ENCODE measurements at places on chromosomes 6 and 20. TPM values are rescaled to one million over a fixed set of nuclear protein-coding genes. Genes with fewer than 3 reads are reported as not detected.

MEI4 gene
- total RNA-seq = not detected

PTCHD4 gene
- total RNA-seq = not detected

DNA sequence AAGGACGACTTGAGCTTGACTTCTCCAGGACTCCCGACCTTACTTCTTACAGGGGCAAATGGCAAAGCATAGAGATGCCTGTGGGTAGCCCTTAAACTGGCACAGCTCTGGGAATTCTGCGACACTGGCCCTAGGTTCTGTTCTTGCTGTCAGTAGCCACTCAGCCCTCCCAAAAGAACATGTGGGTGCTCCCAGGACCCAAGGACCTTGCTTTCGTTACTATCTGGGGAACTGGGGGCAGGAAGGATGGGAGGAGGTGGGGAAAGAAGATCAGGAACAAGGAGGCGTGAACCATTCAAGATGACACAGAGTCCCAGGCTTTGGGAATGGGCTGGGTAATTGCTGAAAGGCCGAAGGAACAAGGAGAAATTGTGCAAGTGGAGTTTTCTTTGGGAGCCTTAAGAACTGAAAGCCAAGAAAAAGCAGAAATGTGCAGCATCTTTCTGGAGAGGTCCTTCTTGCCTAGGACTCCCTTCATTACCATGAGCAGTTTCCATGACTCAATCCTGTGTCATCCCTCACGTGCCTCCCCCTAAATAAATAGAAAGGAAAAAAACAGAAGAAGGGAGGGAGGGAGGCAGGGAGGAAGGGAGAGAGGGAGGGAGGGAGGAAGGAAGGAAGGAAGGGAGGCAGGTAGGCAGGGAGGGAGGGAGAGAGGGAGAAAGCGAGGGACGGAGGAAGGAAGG is 284.6 kb upstream of the FOXQ1 start:
- H3K36me3 ChIP-seq = no peaks in the 10 kb centered on the region
- DNase-seq = no peak
- H3K4me3 ChIP-seq = no peak overlapping the region
- no peak overlapping the region for H3K27ac ChIP-seq
- peaks cover 6% of the 10 kb centered on the region for H3K27me3 ChIP-seq

- no peak for DNase-seq
- H3K4me3 ChIP-seq = no peak overlapping the region
- H3K27me3 ChIP-seq = peaks cover 44% of the 10 kb centered on the region
- no peak overlapping the region for H3K27ac ChIP-seq
- H3K36me3 ChIP-seq = no peaks in the 10 kb centered on the region
- H3K4me1 ChIP-seq = peaks cover 6% of the 10 kb centered on the region
Observed at GRCh38 chr20:37688093-37688492, 5.7 kb upstream of the CTNNBL1 start.

TULP1 gene
- not detected for total RNA-seq

C6orf163 gene
- total RNA-seq = 3.2 TPM

DNA sequence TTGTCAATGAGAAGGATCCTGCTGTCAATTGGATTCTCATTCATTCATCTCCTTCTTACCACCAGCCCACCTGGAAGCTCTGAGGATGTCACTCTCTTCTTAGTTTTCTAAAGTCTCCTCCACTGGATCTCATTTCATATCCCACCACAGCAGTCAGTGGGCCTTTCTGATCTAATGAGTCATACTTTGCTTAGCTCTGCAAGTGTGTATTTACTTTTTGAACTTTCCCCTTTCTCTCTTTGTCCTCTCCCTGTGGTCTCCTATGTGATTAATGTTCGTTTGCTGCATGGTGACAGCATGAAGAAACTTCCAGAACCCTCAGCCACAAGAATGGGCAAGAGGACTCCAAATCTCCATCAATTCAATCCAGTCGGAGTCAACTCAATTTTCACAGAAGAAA is 63.6 kb upstream of the SYNDIG1 start:
- H3K4me3 ChIP-seq = no peak overlapping the region
- peak overlapping the region; percentile 89 for H3K27ac ChIP-seq
- DNase-seq = no peak

GRCh38 chr6:35214869-35215664 is 1.3 kb downstream of the SCUBE3 start:
- peaks cover 68% of the 10 kb centered on the region for H3K27me3 ChIP-seq
- peaks cover 3% of the 10 kb centered on the region for H3K4me1 ChIP-seq
- H3K36me3 ChIP-seq = no peaks in the 10 kb centered on the region
- H3K4me3 ChIP-seq = no peak overlapping the region
- no peak for DNase-seq
- no peak overlapping the region for H3K27ac ChIP-seq

DNA sequence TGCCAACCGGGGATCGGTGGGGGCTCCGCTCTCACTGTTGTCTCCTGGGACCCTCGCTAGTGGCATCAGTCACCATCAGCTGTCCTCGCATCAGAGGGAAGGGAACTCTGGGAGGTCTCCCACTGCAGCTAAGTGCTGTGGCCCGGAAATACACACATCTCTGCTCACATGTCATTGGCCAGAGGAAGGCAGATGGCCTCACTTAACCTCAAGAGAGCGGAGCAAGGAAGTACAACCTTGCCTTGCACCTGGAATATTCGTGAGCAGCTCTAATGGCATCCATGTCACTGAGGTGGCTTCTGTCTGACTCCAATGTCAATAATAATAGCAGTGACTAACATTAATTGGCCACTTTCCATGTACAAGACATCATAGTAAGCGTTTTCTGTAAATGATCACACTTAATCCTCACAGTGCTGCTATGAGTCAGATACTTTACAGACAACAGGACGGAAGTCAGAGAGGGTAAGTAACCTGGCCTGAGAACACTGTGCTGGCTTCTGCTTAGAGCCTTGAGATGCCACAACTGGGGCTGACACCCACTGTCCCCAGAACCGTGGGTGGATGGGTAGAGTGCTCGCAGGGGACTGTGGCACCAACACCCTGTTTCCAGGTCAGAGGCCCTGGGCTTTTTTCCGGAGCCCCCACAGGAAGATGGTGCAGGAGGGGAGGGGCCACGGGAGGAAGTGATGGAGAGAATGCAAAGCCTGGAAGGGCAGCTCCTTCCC is 6.0 kb downstream of the LHFPL5 start:
- H3K27me3 ChIP-seq = peaks cover 5% of the 10 kb centered on the region
- H3K4me1 ChIP-seq = peaks cover 2% of the 10 kb centered on the region
- H3K27ac ChIP-seq = no peak overlapping the region

GRCh38 chr6:158869826-158870648 is 50.9 kb upstream of the EZR start:
- peak overlapping the region; percentile 90 for H3K4me3 ChIP-seq
- no peaks in the 10 kb centered on the region for H3K27me3 ChIP-seq
- no peak for DNase-seq
- peaks cover 24% of the 10 kb centered on the region for H3K4me1 ChIP-seq

DNA sequence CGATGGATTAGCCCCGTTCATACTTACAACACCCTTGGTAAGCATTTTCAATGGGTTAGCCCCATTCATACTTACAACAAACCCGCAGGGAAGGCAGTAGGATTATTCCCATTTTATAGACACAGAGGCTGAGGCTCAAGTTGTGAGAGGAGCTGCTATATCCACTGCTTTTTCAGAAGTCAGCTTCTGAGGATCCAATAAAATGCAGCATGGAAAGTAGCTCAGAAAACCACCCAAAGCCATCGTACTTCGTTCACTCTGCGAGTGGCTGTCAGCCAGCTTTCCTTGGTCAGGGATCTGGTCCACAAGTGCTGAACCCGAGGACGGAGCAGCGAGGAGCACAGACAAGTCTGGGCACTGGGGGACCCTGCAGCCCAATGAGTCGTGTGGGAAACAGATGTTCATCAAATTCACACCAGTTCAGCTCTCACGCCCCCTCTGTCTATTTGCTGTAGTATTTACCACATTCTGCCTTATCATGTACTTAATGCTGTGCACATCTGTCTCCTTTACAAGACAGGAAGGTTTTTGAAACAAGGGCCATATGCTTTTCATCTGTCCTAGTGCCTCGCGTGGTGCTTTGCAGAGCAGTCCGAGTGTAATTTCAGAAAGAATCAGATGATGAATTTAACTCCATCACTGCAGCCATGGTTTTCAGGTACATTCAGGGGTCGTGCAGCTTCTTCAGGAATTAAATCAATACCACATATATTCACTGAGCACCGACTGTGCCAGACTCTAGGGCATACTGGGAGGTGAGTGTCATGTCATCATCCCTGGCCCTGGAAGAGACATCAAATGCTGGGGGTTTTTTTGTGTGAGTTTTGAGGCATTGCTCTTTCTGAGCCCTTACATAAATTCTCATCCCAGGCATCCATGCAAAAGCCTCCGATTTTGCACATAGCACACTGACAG is 256.9 kb downstream of the CDH26 start:
- no peak for DNase-seq
- no peaks in the 10 kb centered on the region for H3K4me1 ChIP-seq
- H3K4me3 ChIP-seq = no peak overlapping the region
- no peaks in the 10 kb centered on the region for H3K36me3 ChIP-seq
- no peak overlapping the region for H3K27ac ChIP-seq

CYP21A2 gene
- total RNA-seq = 0.72 TPM

GRCh38 chr6:72819609-72820008 is 197.7 kb downstream of the KCNQ5 start:
- H3K27me3 ChIP-seq = no peaks in the 10 kb centered on the region
- H3K27ac ChIP-seq = no peak overlapping the region
- H3K36me3 ChIP-seq = peaks cover 7% of the 10 kb centered on the region
- no peak for DNase-seq
- peaks cover under 1% of the 10 kb centered on the region for H3K4me1 ChIP-seq
- no peak overlapping the region for H3K4me3 ChIP-seq

KCNK5 gene
- 8.5 TPM for total RNA-seq

- H3K27ac ChIP-seq = peak overlapping the region; percentile 82
- peak overlapping the region; percentile 82 for H3K4me3 ChIP-seq
- H3K4me1 ChIP-seq = peaks cover 34% of the 10 kb centered on the region
- H3K36me3 ChIP-seq = peaks cover 3% of the 10 kb centered on the region
- peaks cover 67% of the 10 kb centered on the region for H3K27me3 ChIP-seq
Observed at GRCh38 chr6:28488916-28489365, 26.7 kb downstream of the GPX6 start.

DNA sequence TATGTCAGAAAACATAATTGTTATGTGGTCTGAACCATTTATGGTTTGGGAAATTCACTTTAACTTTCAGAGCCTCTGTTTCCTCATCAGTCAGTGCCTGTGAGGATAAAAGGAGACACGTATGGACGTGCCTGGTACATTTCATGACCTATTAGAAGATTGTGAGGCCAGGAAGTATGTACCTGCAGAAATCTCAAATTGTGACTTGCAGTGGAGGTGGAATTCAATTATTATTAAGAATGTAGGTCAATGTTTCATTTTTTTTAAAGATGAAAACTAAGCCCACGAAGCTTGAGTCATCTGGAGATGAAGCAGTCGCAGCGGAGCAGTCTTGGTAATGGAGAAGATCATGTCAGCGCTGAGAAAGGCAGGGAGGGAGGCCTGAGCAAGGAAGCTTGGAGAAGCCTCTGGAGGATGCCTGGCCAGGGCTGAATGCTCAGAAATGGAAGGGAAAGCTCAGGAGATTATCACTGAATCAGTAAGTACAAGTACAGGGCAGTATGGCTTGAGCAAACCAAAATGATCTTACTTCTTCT is 3.9 kb upstream of the DSE start:
- DNase-seq = no peak
- no peak overlapping the region for H3K4me3 ChIP-seq
- no peak overlapping the region for H3K27ac ChIP-seq
- H3K27me3 ChIP-seq = peaks cover 20% of the 10 kb centered on the region

OPRM1 gene
- not detected for total RNA-seq

DNA sequence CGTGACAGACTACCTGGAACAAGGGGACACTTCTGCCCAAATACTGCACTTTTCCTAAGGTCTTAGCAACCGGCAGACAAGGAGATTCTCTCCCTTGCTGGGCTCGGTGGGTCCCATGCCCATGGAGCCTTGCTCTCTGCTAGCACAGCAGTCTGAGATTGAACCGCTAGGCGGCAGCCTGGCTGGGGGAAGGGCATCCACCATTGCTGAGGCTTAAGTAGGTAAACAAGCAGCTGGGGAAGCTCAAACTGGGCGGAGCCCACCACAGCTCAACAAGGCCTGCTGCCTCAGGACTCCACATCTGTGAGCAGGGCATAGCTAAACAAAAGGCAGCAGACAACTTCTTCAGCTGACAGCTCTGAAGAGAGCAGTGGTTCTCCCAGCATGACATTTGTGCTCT is 87.8 kb upstream of the ASCC3 start:
- no peak overlapping the region for H3K4me3 ChIP-seq
- H3K36me3 ChIP-seq = no peaks in the 10 kb centered on the region
- H3K4me1 ChIP-seq = no peaks in the 10 kb centered on the region
- H3K27ac ChIP-seq = no peak overlapping the region

DNA sequence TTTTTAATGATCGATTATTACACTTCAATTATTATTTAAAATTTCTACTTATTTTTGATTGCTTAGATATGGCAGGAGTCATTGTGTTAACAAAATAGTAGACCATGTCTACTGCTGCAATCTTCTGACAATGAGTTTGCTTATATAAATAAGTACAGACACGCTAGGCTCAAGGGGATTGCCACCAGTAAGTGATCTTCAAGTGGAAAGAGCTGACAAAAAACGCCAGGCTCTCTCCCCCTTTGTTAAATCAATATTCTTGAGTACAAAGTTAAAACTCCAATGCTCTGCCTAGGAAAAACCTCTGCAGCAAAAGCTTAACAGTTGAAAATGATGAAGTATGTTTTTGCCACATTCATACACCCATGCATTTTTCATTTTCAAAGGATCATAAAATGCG is 738.1 kb downstream of the HDGFL1 start:
- H3K36me3 ChIP-seq = no peaks in the 10 kb centered on the region
- H3K4me1 ChIP-seq = no peaks in the 10 kb centered on the region
- no peaks in the 10 kb centered on the region for H3K27me3 ChIP-seq
- DNase-seq = no peak
- no peak overlapping the region for H3K27ac ChIP-seq
- H3K4me3 ChIP-seq = no peak overlapping the region

DNA sequence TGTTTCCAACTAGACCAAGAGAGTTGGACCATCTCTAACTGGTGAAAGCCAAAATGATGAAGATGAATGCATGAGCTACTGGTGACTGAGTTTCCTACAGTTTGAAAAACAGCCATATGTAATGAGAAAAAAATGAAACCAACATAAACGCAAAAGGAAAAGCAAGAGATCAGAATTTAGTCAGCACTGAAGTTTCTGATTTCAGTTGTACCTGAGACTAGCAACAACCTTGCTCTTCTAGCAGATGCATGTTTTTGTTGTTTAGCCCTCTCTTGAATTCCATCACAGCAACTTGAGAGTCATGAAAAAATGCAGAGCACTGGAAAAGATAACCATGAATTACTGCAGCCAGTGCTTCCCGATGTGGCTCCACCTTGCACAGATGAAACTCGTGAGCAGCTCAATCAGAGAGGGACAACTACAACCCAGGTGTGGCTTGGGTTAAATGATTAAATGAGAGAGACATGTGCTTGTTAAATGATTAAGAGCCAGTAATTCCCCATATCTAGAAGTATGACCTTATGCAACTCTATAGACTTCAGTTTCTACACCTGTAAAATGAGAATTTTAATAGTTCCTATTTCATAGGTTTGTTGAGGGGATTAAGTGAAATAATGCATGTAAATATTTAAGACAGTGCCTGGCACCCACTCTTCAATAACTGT is 104.8 kb downstream of the ELOVL4 start:
- no peaks in the 10 kb centered on the region for H3K4me1 ChIP-seq
- no peak for DNase-seq
- no peak overlapping the region for H3K4me3 ChIP-seq
- H3K36me3 ChIP-seq = no peaks in the 10 kb centered on the region
